ENCODE measurements at places on chromosomes 3 and 15. TPM values are rescaled to one million over a fixed set of nuclear protein-coding genes. Genes with fewer than 3 reads are reported as not detected.

ABI3BP gene
- 265 TPM for polyA plus RNA-seq

NUTM1 gene
- polyA plus RNA-seq: not detected

MUSTN1 gene
- 169 TPM for polyA plus RNA-seq

NANOGP8 gene
- polyA plus RNA-seq: 0.33 TPM

ECE2 gene
- not detected for polyA plus RNA-seq

FETUB gene
- not detected for polyA plus RNA-seq

RTP4 gene
- polyA plus RNA-seq: 0.11 TPM

CYP8B1 gene
- 0.09 TPM for polyA plus RNA-seq

CLDN18 gene
- polyA plus RNA-seq: 0.39 TPM

CHP1 gene
- 58.8 TPM for polyA plus RNA-seq

SLC22A14 gene
- polyA plus RNA-seq: 0.39 TPM

IMPG2 gene
- polyA plus RNA-seq: 1.8 TPM

MEGF11 gene
- 0.28 TPM for polyA plus RNA-seq

GHRL gene
- 0.89 TPM for polyA plus RNA-seq

PLCH1 gene
- polyA plus RNA-seq: 0.32 TPM

CCR1 gene
- 2.4 TPM for polyA plus RNA-seq

CCR3 gene
- 0.15 TPM for polyA plus RNA-seq

ASB14 gene
- 0.89 TPM for polyA plus RNA-seq

GLDN gene
- polyA plus RNA-seq: 0.43 TPM

LDHAL6B gene
- polyA plus RNA-seq: 0.14 TPM

PIK3CB gene
- 8.5 TPM for polyA plus RNA-seq

SKIL gene
- polyA plus RNA-seq: 28.2 TPM

DAG1 gene
- 218 TPM for polyA plus RNA-seq

GASK1A gene
- 4.4 TPM for polyA plus RNA-seq

C3orf80 gene
- 0.16 TPM for polyA plus RNA-seq

LMCD1 gene
- 253 TPM for polyA plus RNA-seq

TRMT10C gene
- polyA plus RNA-seq: 21.6 TPM

SLC9C1 gene
- 0.42 TPM for polyA plus RNA-seq

TGM5 gene
- polyA plus RNA-seq: 0.16 TPM

CHL1 gene
- 2.2 TPM for polyA plus RNA-seq

SGO1 gene
- 4.5 TPM for polyA plus RNA-seq

EBLN2 gene
- polyA plus RNA-seq: 3.8 TPM

CIP2A gene
- polyA plus RNA-seq: 7.5 TPM

MYRIP gene
- polyA plus RNA-seq: 0.89 TPM

ILDR1 gene
- polyA plus RNA-seq: 0.35 TPM

LINGO1 gene
- polyA plus RNA-seq: 6.3 TPM

LIPH gene
- 0.27 TPM for polyA plus RNA-seq

EDEM1 gene
- polyA plus RNA-seq: 9.7 TPM

THPO gene
- 1.8 TPM for polyA plus RNA-seq

HIGD2B gene
- polyA plus RNA-seq: not detected

ANXA2 gene
- 362 TPM for polyA plus RNA-seq

SYNPR gene
- polyA plus RNA-seq: not detected

GMPPB gene
- 10.8 TPM for polyA plus RNA-seq

SLC24A5 gene
- not detected for polyA plus RNA-seq

PLOD2 gene
- polyA plus RNA-seq: 11.8 TPM

PLIN1 gene
- 0.32 TPM for polyA plus RNA-seq

SOX14 gene
- not detected for polyA plus RNA-seq

HLTF gene
- polyA plus RNA-seq: 17.5 TPM

PPP1R14D gene
- polyA plus RNA-seq: 0.19 TPM

GPR62 gene
- polyA plus RNA-seq: 0.89 TPM

CXCR6 gene
- polyA plus RNA-seq: 0.28 TPM

IL17RE gene
- polyA plus RNA-seq: 1.8 TPM
